Activated CD4-positive, alpha-beta T cell treated with anti-CD3 and anti-CD28 coated beads for 36 hours (primary cell): ENCODE measurements at places on chromosomes 3 and 15.
A peak's percentile ranks its signal among the peaks of the same experiment; 100 is the strongest.

DNA sequence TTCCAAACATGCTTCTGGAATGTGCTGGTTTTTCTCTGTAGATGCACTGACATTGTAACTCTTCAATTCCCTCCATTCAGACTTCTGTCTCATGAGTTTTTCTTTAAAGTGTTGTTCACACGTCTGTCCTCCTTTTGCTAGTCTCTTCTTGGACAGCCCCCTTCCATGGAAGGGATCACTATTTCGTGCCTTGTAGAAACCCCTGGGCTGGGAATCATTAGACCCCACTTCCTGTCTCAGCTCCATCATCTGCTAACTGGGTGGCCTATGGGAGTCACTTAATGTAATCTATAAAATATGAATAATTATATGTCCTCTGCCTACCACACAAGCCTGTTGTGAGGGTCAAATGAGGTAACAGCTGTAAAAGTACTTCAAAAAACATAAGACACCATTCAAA is 110.6 kb downstream of the THSD4 start:
- H3K4me1 ChIP-seq, result no peaks in the 10 kb centered on the region
- DNase-seq, result no peak
- H3K4me3 ChIP-seq, result no peak overlapping the region
- no peaks in the 10 kb centered on the region for H3K36me3 ChIP-seq

DNA sequence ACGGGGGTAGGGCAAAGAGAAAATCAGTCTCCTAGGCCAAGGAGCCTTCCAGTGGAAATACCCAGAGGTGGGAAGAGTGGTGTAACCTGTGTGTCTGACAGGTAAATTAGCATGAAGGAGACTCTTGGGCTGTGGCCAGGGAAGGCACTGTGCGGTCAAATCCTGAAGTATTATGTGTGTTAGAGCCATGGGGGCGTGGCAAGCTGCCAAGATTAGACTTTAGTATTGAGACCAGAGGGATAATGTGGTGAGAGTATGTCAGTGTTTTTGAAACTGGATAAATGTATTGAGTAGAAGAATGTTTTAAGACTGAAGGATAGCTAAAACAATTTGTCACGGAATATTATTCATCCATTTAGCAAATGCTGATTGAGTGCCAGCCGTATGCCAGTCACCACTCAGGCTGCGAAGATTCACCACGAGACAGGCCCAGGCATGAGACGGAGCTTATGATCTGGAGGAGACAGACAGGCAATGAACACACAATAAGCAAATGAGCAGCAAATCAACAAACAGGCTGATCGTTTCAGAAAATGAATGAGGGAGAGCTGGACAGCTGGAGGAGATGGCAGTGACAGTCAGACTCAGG is 445.9 kb downstream of the MCTP2 start:
- no peak overlapping the region for H3K4me3 ChIP-seq
- peaks cover 11% of the 10 kb centered on the region for H3K27me3 ChIP-seq
- no peaks in the 10 kb centered on the region for H3K4me1 ChIP-seq
- DNase-seq, result no peak
- H3K36me3 ChIP-seq, result no peaks in the 10 kb centered on the region

- H3K4me3 ChIP-seq, result no peak overlapping the region
- H3K27me3 ChIP-seq, result no peaks in the 10 kb centered on the region
- no peaks in the 10 kb centered on the region for H3K36me3 ChIP-seq
- DNase-seq, result no peak
- H3K4me1 ChIP-seq, result peaks cover 6% of the 10 kb centered on the region
Observed at GRCh38 chr3:187900993-187901755, 155.9 kb upstream of the BCL6 start.

DNA sequence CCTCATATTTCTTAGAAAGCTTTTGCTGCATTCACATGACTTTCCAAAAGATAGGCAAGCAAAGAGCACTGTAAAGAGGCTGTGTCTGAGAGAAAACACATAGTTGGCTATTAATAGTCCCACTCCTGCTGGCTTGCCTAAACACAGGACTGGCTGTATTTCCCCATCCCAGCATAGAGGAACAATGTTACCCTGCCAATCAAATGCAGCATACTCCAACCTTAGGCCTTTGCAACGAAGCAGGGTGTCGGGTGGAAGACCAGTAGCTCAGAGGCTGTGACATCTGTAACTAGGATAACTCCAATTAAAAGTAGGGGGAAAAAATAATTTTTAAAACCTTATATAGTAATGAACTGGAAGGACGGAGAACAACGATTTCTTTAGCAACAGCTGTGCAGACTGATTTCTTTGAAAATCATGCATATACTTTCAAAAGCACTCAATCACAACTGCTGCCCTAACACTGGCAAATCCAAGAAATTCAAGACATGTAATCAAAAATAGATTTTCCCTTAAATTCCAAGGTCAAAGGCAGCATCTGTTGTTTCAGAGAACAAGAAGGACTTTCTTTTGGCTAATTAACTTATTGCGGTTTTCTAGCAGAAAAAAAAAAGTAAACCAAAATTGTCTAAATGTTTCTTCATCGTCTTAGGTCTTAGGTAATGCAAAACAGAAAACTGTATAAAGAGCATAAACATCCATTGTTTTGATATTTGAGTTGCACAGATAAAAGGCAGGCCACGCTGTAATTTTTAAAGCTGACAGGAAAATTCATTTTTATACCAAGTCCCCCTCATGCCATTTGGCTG is 139.3 kb downstream of the TNIK start:
- no peak overlapping the region for H3K4me3 ChIP-seq
- H3K4me1 ChIP-seq, result peaks cover 22% of the 10 kb centered on the region
- peaks cover 6% of the 10 kb centered on the region for H3K36me3 ChIP-seq
- H3K27ac ChIP-seq, result no peak overlapping the region
- DNase-seq, result no peak

- peaks cover 46% of the 10 kb centered on the region for H3K4me1 ChIP-seq
- no peak for DNase-seq
- H3K4me3 ChIP-seq, result no peak overlapping the region
- peak overlapping the region; percentile 11 for H3K27ac ChIP-seq
Observed at GRCh38 chr15:31403096-31403495, 76.5 kb downstream of the KLF13 start.

- no peak for DNase-seq
- H3K4me1 ChIP-seq, result peaks cover 14% of the 10 kb centered on the region
- no peak overlapping the region for H3K4me3 ChIP-seq
- H3K27me3 ChIP-seq, result no peaks in the 10 kb centered on the region
- no peak overlapping the region for H3K27ac ChIP-seq
Observed at GRCh38 chr3:158742871-158743663, 10.8 kb upstream of the RARRES1 start.

DNA sequence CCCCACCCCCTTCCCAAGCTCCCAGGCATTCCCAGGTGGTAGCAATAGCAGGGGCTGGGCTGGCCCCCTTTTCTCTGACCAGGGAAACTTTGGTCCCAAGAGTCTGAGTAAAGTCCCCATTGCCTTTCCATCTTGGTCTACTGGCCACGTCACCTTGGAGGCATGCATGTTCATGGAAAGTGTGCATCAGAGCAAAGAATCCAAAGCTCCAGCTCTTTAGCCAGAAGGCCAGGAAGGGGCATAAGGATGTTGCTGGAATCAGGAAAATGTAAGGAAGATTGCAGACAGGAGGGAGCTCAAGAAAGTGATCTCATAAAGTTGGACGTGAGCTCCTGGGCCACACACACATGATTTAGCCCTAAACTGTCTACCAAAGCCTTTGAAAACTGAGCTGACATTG is 63.6 kb downstream of the KBTBD12 start:
- H3K4me1 ChIP-seq, result no peaks in the 10 kb centered on the region
- no peak overlapping the region for H3K27ac ChIP-seq
- no peak overlapping the region for H3K4me3 ChIP-seq
- peaks cover 13% of the 10 kb centered on the region for H3K27me3 ChIP-seq
- H3K36me3 ChIP-seq, result no peaks in the 10 kb centered on the region

- no peaks in the 10 kb centered on the region for H3K27me3 ChIP-seq
- peaks cover 8% of the 10 kb centered on the region for H3K4me1 ChIP-seq
- H3K27ac ChIP-seq, result no peak overlapping the region
- no peak for DNase-seq
- H3K4me3 ChIP-seq, result no peak overlapping the region
Observed at GRCh38 chr3:50375258-50375931, 16.1 kb upstream of the TMEM115 start.

- no peak overlapping the region for H3K4me3 ChIP-seq
- H3K27me3 ChIP-seq, result no peaks in the 10 kb centered on the region
- H3K36me3 ChIP-seq, result no peaks in the 10 kb centered on the region
- no peak overlapping the region for H3K27ac ChIP-seq
- DNase-seq, result no peak
- H3K4me1 ChIP-seq, result peaks cover 21% of the 10 kb centered on the region
Observed at GRCh38 chr3:157120071-157120892, 39.7 kb downstream of the CCNL1 start.

- no peak for DNase-seq
- no peaks in the 10 kb centered on the region for H3K4me1 ChIP-seq
- no peak overlapping the region for H3K27ac ChIP-seq
- H3K4me3 ChIP-seq, result no peak overlapping the region
Observed at GRCh38 chr3:14297784-14298236, 104.6 kb upstream of the SLC6A6 start.

DNA sequence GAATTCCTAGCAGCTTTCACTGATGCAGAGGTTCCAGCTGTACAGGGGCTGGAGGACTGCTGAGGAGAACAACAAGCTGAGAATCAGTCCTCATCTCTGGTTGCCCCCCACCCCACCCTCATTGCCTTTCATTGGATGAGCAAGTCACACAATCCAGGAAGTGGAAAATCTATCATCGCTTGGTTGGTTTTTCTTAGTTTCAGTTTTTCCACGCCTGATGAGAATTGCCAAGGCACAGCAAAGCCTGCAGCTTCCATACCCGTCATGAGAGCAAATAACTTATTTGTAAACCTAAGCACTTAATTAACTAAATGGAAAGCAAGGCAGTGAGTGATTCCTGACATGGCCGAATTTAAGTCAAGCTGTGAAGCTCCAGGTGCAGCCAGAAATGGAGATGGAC is 21.4 kb upstream of the LIPC start:
- DNase-seq, result peak; percentile 48
- H3K36me3 ChIP-seq, result no peaks in the 10 kb centered on the region
- H3K4me1 ChIP-seq, result peaks cover 16% of the 10 kb centered on the region
- H3K27me3 ChIP-seq, result no peaks in the 10 kb centered on the region

GRCh38 chr15:43792761-43793476 is 799 bp downstream of the SERF2 start:
- H3K4me1 ChIP-seq, result peaks cover 37% of the 10 kb centered on the region
- peak overlapping the region; percentile 97 for H3K4me3 ChIP-seq
- peaks cover 49% of the 10 kb centered on the region for H3K36me3 ChIP-seq
- no peaks in the 10 kb centered on the region for H3K27me3 ChIP-seq
- peak; percentile 62 for DNase-seq
- peak overlapping the region; percentile 97 for H3K27ac ChIP-seq

- H3K4me1 ChIP-seq, result peaks cover 4% of the 10 kb centered on the region
- H3K36me3 ChIP-seq, result no peaks in the 10 kb centered on the region
- no peak overlapping the region for H3K27ac ChIP-seq
- H3K4me3 ChIP-seq, result no peak overlapping the region
- peaks cover 36% of the 10 kb centered on the region for H3K27me3 ChIP-seq
- DNase-seq, result no peak
Observed at GRCh38 chr3:44026220-44026865, 215.3 kb upstream of the TOPAZ1 start.

DNA sequence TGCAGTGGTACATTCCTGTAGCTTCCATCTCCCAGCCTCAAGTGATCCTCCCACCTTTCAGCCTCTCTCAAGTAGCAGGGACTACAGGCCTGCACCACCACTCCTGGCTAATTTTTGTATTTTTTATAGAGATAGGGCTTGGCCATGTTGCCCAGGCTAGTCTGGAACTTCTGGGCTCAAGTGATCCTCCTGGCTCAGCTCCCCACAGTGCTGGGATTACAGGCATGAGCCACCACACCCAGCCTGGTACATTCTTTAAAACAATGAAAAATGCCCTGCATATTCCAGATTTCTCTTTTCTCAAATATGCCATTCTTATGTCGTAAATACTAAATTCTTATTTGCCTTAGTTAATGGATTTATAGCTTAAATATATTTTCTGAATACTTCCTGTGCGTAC is 581.4 kb downstream of the MECOM start:
- no peaks in the 10 kb centered on the region for H3K27me3 ChIP-seq
- no peaks in the 10 kb centered on the region for H3K4me1 ChIP-seq
- no peaks in the 10 kb centered on the region for H3K36me3 ChIP-seq
- DNase-seq, result no peak

DNA sequence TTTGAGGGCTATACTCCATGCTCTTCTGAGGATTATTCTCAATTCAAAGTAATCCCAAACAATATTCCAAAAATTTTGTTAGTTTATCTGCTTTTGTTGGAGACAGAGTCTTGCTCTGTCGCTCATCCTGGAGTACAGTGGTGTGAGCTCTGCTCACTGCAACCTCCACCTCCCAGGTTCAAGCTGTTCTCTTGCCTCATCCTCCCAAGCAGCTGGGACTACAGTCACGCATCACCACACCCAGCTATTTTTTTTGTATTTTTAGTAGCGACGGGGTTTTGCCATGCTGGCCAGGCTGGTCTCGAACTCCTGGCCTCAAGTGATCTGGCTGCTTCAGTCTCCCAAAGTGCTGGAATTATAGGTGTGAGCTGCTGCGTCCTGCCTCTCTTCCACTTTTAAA is 39.1 kb downstream of the MEF2A start:
- no peak overlapping the region for H3K4me3 ChIP-seq
- no peaks in the 10 kb centered on the region for H3K27me3 ChIP-seq
- H3K4me1 ChIP-seq, result peaks cover 54% of the 10 kb centered on the region
- no peak overlapping the region for H3K27ac ChIP-seq
- no peak for DNase-seq
- peaks cover 37% of the 10 kb centered on the region for H3K36me3 ChIP-seq

GRCh38 chr15:51112078-51112477 is 17.4 kb upstream of the TNFAIP8L3 start:
- DNase-seq, result no peak
- H3K36me3 ChIP-seq, result no peaks in the 10 kb centered on the region

DNA sequence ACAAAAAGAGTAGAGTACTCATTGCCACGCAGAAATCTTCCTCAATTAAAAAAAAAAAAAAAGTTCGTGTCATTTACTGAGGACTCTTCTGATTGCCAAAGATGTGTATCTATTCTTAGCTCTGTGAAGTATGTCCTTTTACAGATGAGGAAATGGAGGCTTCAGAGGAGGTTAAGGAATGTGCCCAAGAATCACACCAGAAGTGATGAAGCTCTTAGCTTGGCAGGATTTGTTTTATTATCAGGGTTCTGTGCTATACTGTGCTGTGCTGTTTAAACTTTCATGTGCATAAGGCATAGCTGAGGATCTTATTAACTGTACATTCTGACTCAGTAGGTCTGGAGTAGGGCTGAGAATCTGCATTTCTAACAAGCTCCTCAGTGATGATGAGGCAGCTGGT is 665.2 kb upstream of the ADAMTS9 start:
- H3K27me3 ChIP-seq, result peaks cover 24% of the 10 kb centered on the region
- no peaks in the 10 kb centered on the region for H3K36me3 ChIP-seq
- H3K4me3 ChIP-seq, result no peak overlapping the region
- H3K4me1 ChIP-seq, result peaks cover 2% of the 10 kb centered on the region
- no peak for DNase-seq

DNA sequence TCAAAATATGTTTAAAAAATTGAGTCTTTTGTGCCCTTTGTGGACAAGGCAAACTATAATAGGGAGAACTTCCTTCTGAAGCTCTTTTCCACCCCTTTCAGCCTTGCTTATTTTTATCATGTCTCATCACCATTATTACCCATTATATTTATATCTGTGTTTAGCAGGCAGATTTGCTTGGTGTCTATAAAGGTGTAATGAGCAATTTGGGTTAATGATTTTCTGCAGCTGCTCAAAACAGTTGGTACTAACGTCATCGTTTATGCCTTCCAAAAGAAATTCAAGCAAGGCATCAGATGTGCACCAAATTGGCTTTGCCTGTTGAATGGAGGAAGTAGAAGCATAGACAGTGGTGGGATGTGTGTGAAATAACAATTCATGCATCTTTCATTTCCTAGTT is 483.7 kb upstream of the SGO1 start:
- no peaks in the 10 kb centered on the region for H3K27me3 ChIP-seq
- no peak overlapping the region for H3K4me3 ChIP-seq
- H3K4me1 ChIP-seq, result no peaks in the 10 kb centered on the region
- no peak overlapping the region for H3K27ac ChIP-seq
- H3K36me3 ChIP-seq, result no peaks in the 10 kb centered on the region
- no peak for DNase-seq
